ENCODE measurements at places on chromosomes 7 and 10.

GRCh38 chr10:124725791-124726190, 18.4 kb downstream of the FAM53B start:
- ATAC-seq, result no peak

GRCh38 chr10:124070666-124071065, 22.7 kb downstream of the CHST15 start:
- no peak for ATAC-seq

DNA sequence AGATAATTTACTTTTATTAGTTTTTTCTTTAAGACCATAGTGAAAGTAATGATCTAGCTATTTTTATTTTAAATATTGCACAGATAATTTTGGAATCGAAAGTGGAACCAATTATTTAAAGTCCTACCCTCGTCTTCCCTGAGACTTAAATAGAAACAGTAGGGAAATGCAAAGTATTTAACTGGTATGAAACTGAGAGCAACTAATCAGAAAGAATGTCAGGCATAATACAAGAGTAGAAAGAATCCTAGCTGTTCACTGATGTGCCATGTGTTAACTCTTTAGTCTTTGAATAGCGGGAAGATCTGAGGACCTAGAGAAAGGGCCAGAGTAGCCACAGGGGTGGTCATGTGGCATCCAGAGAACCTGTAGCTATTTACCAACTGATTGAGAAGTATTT, 630.0 kb downstream of the NRG3 start:
- no peak for ATAC-seq

DNA sequence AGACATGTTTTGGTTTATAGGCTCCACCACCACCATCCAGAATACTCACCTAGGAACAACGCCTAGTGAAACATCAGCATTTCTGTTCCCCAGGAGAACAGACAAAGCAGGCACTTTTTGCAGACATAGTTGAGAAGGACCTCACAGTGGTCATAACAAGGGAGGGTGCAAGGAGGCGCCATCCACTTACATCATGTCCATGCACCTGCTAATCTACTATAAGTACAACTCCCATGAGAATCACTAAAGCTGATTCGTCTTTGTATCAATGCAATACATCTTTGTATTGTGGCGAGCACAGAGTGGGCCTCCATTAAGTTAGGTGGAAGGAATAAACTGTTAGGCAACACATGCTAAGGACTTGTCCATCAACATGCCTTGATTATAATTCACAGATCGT, 207.1 kb downstream of the KCNMA1 start:
- no peak for ATAC-seq

GRCh38 chr7:4299431-4299830, 382.7 kb upstream of the FOXK1 start:
- no peak for ATAC-seq

GRCh38 chr7:79307376-79307775, 146.1 kb downstream of the MAGI2 start:
- ATAC-seq, result no peak

GRCh38 chr10:99769706-99770105, 12.7 kb upstream of the ABCC2 start:
- ATAC-seq, result no peak

GRCh38 chr7:106891548-106892410, 26.7 kb downstream of the PIK3CG start:
- no peak for ATAC-seq

- ATAC-seq, result no peak
Measured at GRCh38 chr10:34046506-34047034, 712.1 kb upstream of the NRP1 start.

- peak; percentile 73 for ATAC-seq
Measured at GRCh38 chr10:118835682-118836326, 81.0 kb upstream of the CACUL1 start.

DNA sequence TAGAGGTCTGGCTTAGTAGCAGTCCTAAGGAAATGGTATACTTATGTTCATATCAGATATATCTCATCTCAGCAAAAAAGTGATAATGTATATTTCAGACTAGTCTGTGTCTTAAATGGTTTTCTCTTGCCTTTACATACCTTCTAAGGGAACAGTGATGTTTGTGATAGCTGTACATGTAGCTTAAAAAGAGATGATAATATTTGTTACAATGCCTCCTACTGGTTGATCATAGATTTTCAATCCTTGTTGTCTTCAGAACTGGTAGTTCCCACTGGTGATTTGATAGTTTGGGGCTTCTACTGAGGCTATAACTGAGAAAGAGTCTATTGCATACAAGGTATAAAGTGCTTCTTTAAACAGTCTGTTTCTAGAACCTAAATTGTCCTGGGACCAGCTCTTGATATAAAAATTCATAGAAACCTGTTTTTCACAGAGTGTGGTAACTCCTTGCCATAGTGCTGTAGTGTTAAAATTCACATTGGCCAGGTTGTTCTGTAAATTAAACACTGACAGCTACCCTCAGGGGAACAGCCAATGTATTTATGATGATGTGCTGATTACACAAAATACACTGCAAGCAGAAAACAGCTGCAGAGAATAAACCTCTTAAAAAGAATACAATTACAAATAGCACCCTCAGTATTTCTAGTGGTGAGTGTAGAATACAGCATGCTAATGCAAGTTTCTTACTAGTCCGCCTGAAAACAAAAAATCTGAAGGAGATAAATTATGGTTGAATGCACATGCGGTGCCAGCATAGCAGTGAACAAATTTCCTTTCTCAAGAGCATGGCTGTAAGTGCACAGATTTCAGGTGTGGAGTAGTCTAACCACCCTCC, 90.3 kb downstream of the BTRC start:
- ATAC-seq, result no peak

GRCh38 chr10:113345826-113346624, 206.8 kb upstream of the HABP2 start:
- ATAC-seq, result no peak

GRCh38 chr7:95583834-95584621, 12.3 kb downstream of the PDK4 start:
- ATAC-seq, result no peak

DNA sequence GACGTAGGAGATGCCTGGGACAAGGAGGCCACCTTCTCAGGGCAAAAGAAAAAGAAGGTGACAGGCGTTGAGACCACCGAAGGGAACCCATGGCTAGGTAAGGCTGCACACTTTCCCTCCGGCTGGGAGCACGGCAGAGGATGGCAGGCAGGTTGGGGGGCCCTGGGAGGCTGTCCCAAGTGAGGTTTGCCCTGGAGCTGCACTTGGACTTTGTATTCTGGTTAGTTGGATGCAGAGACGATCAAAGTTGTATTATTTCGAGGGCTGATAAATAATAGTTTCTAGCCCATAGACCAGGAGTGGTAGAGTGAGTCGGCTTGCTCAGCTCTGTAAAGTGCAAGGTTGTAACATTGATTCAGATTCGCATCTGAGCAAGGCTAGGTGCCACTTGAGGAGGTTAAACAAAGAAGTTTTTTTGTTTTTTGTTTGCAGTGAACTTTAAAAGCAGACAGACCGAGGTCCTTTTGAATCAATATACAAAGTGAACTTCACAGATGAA, 608 bp downstream of the ENTPD7 start:
- no peak for ATAC-seq

GRCh38 chr7:143042790-143043271, 9.3 kb upstream of the OR6V1 start:
- no peak for ATAC-seq

- ATAC-seq, result no peak
Measured at GRCh38 chr7:30764030-30764975, 6.9 kb upstream of the MINDY4 start.

DNA sequence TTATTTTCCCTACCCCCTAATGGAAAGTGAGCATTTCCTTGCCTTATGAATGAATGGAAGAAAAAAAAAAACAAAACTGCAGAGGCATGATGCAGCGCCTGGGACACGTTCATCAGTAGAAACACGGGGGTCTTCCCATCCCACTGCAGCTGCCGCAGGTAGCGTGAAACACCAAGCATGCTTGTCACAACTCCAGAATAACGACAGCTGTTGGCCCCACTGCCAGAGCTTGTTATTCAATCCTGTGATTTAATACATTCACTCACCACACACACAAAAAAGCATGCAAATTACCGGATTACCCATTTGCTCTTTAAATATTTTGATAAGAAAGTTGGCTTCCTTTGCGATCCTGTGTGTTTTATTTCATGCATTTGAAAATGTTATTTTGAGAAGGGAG, 48.4 kb upstream of the GNA12 start:
- ATAC-seq, result no peak

DNA sequence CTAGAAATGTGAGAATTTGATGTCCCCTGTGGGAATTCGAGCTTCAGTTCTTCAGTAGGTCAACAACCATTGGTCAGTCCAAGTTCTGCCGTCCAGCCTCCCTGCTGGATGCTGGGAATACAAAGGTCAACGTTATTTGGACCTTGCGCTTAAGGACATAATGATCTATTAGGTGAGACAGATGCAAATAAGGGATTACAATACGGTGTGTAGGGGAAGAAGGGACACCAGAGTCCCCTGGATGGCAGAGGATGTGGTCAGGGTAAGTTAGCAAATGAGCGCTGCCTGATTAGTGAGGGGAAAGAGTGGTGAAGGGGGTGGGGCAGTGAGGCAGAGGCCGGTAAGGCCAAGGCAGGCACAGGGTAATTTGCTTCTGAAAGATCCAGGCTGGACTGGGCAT, 16.2 kb downstream of the CCNY start:
- no peak for ATAC-seq

DNA sequence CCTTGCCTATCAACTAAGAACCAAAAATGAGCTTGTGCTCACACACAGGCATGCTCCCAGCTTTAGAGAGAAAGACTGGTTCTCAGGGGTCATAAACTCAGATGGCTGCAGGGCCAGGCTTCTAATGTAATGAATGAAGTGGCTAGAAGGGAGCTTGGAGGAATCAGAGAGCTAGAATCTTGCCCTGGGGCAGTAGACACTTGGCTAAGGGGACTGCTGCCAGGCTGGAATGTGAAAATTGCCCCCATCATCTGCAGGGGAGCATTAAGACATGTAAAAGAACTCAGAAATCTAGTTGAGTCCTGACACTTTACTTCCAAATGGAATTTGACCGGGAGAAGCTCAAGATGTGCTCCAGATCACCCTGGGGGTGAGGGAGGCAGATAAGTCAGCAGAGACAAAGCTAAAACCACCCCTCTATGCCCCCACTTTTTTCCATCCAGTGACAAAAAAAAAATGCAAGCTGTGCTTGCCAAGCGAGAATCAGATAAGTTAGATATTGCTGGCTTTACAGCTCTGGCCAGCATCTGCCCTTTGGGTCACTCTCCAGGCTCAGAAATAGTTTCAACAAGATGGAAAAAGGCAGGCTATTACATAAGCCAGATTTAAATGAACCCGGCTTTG, 2.3 kb upstream of the SLC16A9 start:
- no peak for ATAC-seq

GRCh38 chr7:141181812-141182211, 107.9 kb downstream of the TMEM178B start:
- ATAC-seq, result no peak

DNA sequence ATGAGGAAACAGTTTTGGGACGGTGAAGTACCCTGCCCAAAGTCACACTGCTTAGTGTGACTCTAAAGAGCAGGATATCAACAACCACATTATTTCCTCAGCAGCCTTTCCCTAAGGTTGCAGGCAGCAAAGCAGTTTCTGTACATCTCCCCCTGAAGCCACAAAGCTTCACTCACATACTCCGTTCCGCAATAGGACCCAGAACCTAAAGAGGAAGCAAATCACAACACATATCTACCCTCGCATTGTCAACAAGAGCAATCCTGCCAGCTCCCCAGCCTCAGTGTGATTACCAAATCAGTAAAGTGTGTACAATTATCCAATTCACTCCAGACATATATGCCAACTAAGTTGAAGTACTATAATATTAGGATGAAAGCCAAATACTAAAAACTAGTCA, 30.8 kb downstream of the VAX1 start:
- no peak for ATAC-seq

- ATAC-seq, result no peak
Measured at GRCh38 chr10:118832241-118832651, 77.5 kb upstream of the CACUL1 start.

- ATAC-seq, result no peak
Measured at GRCh38 chr7:99539213-99539811, 12.6 kb downstream of the FAM200A start.

DNA sequence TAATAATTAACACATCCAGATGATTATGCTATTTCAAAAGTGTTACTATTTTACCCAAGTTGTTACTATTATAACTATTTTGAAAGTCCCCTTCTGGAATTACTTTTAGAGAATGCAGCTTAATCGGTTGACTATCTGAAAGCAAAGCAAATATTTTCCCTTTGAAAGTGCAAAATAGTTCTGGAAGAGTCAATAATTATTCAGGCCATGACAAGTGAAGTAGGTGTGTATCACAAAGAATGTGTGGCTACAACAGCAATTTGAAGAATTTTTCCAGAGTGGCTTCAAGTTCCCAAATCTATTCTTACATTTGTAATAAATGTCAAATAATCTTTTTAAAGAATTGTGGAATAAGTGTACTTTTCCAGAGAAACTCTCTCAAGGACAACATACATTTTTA, 42.8 kb downstream of the RNLS start:
- no peak for ATAC-seq

DNA sequence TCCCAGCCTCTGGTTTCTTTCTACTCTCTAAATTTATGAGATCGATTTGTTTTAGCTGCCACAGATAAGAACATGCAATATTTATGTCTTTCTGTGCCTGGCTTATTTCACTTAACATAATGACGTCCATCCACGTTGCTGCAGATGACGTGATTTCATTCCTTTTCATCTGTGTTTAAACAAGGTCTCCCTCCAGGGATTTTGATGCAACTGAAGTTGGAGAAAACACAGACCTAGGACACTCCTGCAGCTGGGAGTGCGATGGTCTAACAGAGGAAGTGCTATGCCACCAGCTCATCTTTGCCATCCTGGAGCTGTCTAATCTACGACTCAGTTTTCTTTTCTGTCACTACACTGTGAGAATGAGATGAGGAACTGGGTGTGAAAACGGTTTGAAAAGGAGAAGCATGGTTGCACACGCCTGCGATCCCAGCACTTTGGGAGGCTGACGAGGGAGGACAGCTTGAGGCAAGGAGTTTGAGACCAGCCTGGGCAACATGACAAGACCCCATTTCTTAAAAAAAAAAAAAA, 1.5 kb upstream of the KCTD7 start:
- ATAC-seq, result no peak

- no peak for ATAC-seq
Measured at GRCh38 chr10:30231709-30232108, 117.4 kb downstream of the MTPAP start.

DNA sequence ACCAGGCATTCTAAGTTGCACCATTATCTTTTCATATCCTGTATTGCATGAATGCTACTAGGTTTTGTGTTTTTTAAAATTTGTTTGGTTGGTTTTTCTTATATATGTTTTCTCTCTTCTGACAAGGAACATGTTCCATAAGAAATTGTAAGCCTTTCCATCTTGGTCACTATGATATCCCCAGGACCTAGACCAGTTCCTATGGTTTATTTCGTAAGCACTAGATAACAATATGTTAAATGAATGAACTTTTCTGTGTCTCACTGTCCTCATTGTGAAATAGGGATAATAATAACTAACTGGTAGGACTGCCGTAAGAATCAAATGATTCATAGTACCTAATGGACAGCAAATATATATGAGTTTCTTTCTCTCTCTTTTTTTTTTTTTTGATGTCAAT, 146.3 kb downstream of the SEMA3E start:
- no peak for ATAC-seq

GRCh38 chr7:5567790-5568189, 144.2 kb upstream of the TNRC18 start:
- ATAC-seq, result no peak

GRCh38 chr7:11009631-11010030, 36.0 kb downstream of the PHF14 start:
- ATAC-seq, result no peak

Data from esophagus mucosa (tissue), 1 donor.